ENCODE measurements at places on chromosomes 1 and 21. TPM values are rescaled to one million over a fixed set of nuclear protein-coding genes. Genes with fewer than 3 reads are reported as not detected.

The PHTF1 gene
- 21.6 TPM for total RNA-seq

The FNDC10 gene
- total RNA-seq = 6.3 TPM

The INSRR gene
- total RNA-seq = not detected

The PGLYRP3 gene
- not detected for total RNA-seq

The CDCA8 gene
- total RNA-seq = 6.2 TPM

The PODN gene
- total RNA-seq = 0.39 TPM

The KIF2C gene
- 19.3 TPM for total RNA-seq

The ETV3 gene
- total RNA-seq = 12.5 TPM

The NUF2 gene
- 11.2 TPM for total RNA-seq

The KIF26B gene
- total RNA-seq = 2.7 TPM

The PROK1 gene
- not detected for total RNA-seq

The FAM20B gene
- 19.1 TPM for total RNA-seq

The GORAB gene
- total RNA-seq = 13.2 TPM

The FAM72D gene
- 0.40 TPM for total RNA-seq

The TACSTD2 gene
- 9.7 TPM for total RNA-seq

The SPRR2B gene
- not detected for total RNA-seq

The MORC3 gene
- 15.9 TPM for total RNA-seq

The MIA3 gene
- total RNA-seq = 32.7 TPM

The UBE2U gene
- total RNA-seq = not detected

The DMBX1 gene
- total RNA-seq = not detected

The MYCL gene
- 0.52 TPM for total RNA-seq

The COX20 gene
- total RNA-seq = 17.7 TPM

The IGSF5 gene
- total RNA-seq = not detected

The LRRC7 gene
- not detected for total RNA-seq

The HMGCS2 gene
- not detected for total RNA-seq

The PRAMEF10 gene
- total RNA-seq = not detected

The CRYAA gene
- total RNA-seq = not detected

The TRIM45 gene
- 2.5 TPM for total RNA-seq

The LORICRIN gene
- not detected for total RNA-seq

The TDRD5 gene
- total RNA-seq = under 0.01 TPM

The AADACL4 gene
- total RNA-seq = not detected

The CITED4 gene
- total RNA-seq = 8.4 TPM

The CR1 gene
- not detected for total RNA-seq

The CLIC6 gene
- 0.24 TPM for total RNA-seq

The ANGPTL1 gene
- total RNA-seq = 8.2 TPM

The MRPL24 gene
- total RNA-seq = 52.1 TPM
